ENCODE measurements at places on chromosomes 1 and 21. TPM values are rescaled to one million over a fixed set of nuclear protein-coding genes. Genes with fewer than 3 reads are reported as not detected.

GRCh38 chr1:3914911-3915310, 14.8 kb upstream of the C1orf174 start:
- H3K27me3 ChIP-seq: no peaks in the 10 kb centered on the region
- no peak overlapping the region for H3K4me3 ChIP-seq
- no peaks in the 10 kb centered on the region for H3K36me3 ChIP-seq
- no peak overlapping the region for H3K27ac ChIP-seq

DNA sequence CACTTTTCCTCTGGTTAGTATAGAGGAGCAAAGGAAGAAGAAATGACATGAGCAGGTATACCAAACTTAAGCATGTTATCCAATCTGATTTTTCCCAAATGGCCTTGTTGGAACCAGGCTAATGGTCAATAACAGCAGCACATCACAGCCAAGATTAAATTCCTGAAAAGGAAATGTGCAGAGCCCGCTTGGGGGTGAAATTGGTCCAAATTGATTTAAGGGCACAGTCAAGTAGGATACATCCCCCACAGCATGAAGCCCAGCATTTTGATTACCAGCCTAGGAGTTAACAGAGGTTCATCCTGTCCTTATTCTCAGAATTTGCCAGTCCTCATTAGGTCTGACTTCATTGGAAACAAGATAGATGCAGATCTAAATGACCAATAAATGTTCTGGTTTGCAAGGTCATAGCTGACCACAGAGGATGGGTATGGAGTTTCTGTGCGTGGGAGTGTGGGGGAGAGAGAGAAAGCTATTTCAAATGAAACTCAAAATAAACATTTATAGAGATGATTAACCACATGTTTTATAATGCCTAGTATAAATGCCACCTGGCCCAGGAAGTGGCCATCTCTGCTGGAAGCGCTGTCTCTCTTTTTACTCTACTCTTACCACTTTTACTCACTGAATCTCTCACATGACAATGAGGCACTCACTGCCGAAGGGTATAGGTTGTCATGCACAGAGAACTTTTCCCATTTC, 38.7 kb downstream of the RGS5 start:
- H3K4me1 ChIP-seq: peaks cover 4% of the 10 kb centered on the region
- no peaks in the 10 kb centered on the region for H3K27me3 ChIP-seq
- no peak overlapping the region for H3K27ac ChIP-seq
- H3K4me3 ChIP-seq: no peak overlapping the region

DNA sequence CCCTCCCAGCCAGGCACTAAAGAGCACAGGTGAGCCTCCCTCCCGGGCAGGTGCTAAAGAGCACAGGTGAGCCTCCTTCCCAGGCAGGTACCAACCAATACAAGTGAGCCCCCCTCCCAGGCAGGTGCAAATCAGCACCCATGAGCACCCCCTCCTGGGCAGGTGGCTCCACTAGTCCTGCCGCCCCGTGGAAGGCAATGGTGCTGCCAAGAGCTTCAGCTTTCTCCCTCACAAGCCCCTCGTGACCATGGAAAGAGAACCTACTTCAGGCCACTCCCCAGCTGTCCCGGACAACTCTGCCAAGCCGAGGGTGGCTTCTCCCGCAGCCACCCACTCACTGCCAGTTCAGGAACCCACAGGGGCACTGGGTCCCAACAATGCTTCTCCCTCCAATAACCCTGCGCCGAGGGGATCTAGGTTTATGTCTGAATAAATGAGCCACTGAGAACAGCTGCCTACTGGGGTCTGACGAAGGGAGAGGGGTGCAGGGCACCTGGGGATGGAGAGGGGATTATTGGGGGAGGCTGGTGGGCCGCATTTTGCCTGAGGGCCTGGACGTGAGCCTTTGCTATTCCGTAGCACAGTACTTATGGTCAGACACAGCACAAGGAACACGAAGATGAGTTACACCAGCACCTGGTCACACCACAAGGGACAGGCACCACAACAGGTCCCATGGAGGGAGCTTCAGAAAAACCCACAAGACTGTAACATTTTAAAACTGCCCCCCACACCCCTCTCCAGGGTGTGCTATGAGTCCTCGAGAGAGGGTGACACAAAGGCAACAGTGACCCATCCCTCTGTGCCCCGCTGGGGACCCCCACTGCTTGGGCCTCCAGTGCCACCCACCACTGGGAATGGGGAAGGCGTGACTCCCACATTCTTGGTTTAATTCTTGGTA, 46.3 kb downstream of the PRDM15 start:
- no peaks in the 10 kb centered on the region for H3K36me3 ChIP-seq
- H3K27ac ChIP-seq: no peak overlapping the region
- H3K27me3 ChIP-seq: no peaks in the 10 kb centered on the region
- H3K4me3 ChIP-seq: no peak overlapping the region

GRCh38 chr1:17097147-17097546, 22.1 kb downstream of the PADI2 start:
- H3K27me3 ChIP-seq: no peaks in the 10 kb centered on the region
- H3K36me3 ChIP-seq: peaks cover 20% of the 10 kb centered on the region
- no peak overlapping the region for H3K4me3 ChIP-seq
- H3K27ac ChIP-seq: peak overlapping the region; percentile 96
- DNase-seq: no peak

DNA sequence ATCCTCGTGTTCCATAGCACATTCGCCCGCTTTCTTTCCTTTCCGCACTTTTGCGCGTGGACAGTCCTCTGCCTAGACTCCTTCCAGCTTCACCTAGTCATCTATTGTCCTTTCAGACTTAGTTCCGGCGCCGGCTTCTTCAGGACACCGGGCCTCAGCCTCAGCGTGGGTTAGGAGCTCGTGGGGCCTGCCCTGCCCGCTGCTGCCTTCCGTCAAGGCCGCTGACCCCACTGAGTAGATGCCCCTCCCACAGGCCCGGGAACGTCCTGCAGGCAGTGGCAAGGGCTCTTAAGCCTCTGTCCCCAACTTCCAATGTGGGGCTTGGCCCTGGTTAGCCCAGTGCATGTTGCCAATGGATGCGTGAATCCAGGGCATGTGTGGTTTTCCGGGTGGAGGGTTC, 11.4 kb downstream of the DMRTB1 start:
- H3K4me1 ChIP-seq: no peaks in the 10 kb centered on the region
- H3K27me3 ChIP-seq: no peaks in the 10 kb centered on the region
- no peak overlapping the region for H3K4me3 ChIP-seq
- no peak for DNase-seq

DNA sequence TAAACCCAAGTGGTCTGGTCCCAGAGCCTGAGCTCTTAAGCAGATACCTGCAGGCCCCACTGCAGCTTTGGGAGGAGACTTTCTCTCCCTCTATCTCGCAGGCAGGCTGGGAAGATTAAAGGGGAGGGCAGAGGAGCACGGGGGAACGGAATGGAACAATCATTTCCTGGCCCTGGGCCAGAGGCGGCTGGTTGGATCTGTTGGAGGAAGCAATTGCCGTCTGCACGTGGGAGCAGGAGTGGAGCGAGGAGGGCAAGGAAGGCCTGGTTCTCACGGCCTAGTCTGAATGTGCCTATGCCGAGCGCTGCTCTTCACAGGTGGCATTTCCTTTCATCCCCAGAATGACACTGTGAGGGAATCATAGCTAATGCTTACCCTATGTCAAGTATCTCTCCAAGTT, 23.7 kb downstream of the NKAIN1 start:
- H3K4me3 ChIP-seq: no peak overlapping the region
- no peaks in the 10 kb centered on the region for H3K27me3 ChIP-seq
- H3K27ac ChIP-seq: no peak overlapping the region
- no peak for DNase-seq

GRCh38 chr21:41160036-41160435, 7.9 kb upstream of the BACE2 start:
- H3K27me3 ChIP-seq: no peaks in the 10 kb centered on the region
- no peak for DNase-seq
- H3K27ac ChIP-seq: no peak overlapping the region
- no peak overlapping the region for H3K4me3 ChIP-seq

- H3K4me1 ChIP-seq: no peaks in the 10 kb centered on the region
- peaks cover 16% of the 10 kb centered on the region for H3K27me3 ChIP-seq
- H3K27ac ChIP-seq: no peak within 1 kb of the TSS
- no peak within 1 kb of the TSS for H3K4me3 ChIP-seq
These were observed at the start of gene C1orf167 for GRCh38 chr1:11761988-11762406. TSS of gene C1orf167 (plus strand) at chr1:11762193. CDS start at chr1:11764401, 2,208 bp downstream.

DNA sequence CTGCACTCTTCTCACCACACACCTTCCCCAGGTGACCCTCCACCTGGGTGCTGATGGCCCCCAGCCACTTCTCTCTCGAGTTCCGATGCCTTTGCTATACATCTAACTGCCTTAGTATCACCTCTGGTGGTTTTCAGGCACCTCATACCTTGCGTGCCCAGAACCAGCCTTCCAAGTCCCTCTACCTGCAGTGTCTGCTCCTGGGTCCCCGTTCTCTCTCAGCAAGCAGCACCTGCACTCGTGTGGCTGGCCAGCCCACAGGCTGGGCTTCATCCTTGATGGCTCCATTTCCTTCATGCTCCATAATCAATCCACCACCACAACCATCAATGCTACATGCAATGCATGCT, 49.2 kb upstream of the EDN2 start:
- no peaks in the 10 kb centered on the region for H3K27me3 ChIP-seq
- peak; percentile 6 for DNase-seq
- H3K4me1 ChIP-seq: peaks cover 28% of the 10 kb centered on the region
- no peak overlapping the region for H3K27ac ChIP-seq
- no peak overlapping the region for H3K4me3 ChIP-seq

- H3K36me3 ChIP-seq: peaks cover 5% of the 10 kb centered on the region
- no peak overlapping the region for H3K4me3 ChIP-seq
- no peak for DNase-seq
- H3K27me3 ChIP-seq: no peaks in the 10 kb centered on the region
These were observed 21.4 kb downstream of the WNT9A start for GRCh38 chr1:227926216-227926791.

DNA sequence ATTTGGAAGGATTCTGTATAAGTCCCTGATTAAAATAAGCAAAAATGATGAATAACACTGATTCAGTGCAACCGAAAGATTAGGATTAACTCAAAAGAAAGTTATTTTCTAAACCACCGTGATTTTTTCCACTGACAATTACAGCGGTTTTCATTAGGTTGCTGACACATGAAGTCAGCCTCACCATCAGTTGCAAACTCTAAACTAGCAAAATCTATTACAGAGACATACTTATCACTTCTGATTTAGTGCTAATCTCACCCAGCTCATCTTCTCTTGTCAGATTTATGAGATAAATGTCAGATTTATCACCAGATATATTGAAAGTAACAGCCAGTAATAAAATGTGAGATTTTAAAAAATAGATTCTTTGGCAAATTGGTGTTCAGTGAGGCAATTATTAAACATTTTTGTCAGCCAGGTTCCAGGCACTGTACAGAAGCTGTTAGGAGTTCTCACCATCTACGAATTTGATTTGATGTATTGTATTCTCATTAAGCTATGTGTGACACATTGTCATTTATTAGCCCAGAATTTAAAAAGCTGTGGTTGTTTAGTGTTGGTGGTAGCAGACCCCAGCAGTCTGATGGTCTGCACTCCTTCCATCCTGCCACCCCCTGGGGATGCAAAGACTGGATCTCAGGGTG, 37.3 kb upstream of the LGALS8 start:
- H3K36me3 ChIP-seq: no peaks in the 10 kb centered on the region
- DNase-seq: no peak
- H3K4me3 ChIP-seq: no peak overlapping the region
- H3K4me1 ChIP-seq: no peaks in the 10 kb centered on the region

- peaks cover 9% of the 10 kb centered on the region for H3K36me3 ChIP-seq
- no peak for DNase-seq
- no peak overlapping the region for H3K27ac ChIP-seq
- H3K4me1 ChIP-seq: no peaks in the 10 kb centered on the region
- no peaks in the 10 kb centered on the region for H3K27me3 ChIP-seq
- no peak overlapping the region for H3K4me3 ChIP-seq
These were observed 13.3 kb downstream of the ZBTB8OS start for GRCh38 chr1:32636914-32637645.

- H3K4me3 ChIP-seq: no peak overlapping the region
- H3K4me1 ChIP-seq: no peaks in the 10 kb centered on the region
- no peak overlapping the region for H3K27ac ChIP-seq
- H3K36me3 ChIP-seq: no peaks in the 10 kb centered on the region
These were observed 63.0 kb upstream of the RGS1 start for GRCh38 chr1:192512426-192513162.

- no peak overlapping the region for H3K4me3 ChIP-seq
- no peaks in the 10 kb centered on the region for H3K4me1 ChIP-seq
- no peak overlapping the region for H3K27ac ChIP-seq
- no peak for DNase-seq
- H3K27me3 ChIP-seq: no peaks in the 10 kb centered on the region
- no peaks in the 10 kb centered on the region for H3K36me3 ChIP-seq
These were observed 47.6 kb downstream of the TNFSF18 start for GRCh38 chr1:173002891-173003838.

GRCh38 chr1:19345391-19345790, 33.3 kb downstream of the SLC66A1 start:
- H3K27ac ChIP-seq: no peak overlapping the region
- H3K4me3 ChIP-seq: no peak overlapping the region
- no peak for DNase-seq
- H3K27me3 ChIP-seq: no peaks in the 10 kb centered on the region
- no peaks in the 10 kb centered on the region for H3K4me1 ChIP-seq

DNA sequence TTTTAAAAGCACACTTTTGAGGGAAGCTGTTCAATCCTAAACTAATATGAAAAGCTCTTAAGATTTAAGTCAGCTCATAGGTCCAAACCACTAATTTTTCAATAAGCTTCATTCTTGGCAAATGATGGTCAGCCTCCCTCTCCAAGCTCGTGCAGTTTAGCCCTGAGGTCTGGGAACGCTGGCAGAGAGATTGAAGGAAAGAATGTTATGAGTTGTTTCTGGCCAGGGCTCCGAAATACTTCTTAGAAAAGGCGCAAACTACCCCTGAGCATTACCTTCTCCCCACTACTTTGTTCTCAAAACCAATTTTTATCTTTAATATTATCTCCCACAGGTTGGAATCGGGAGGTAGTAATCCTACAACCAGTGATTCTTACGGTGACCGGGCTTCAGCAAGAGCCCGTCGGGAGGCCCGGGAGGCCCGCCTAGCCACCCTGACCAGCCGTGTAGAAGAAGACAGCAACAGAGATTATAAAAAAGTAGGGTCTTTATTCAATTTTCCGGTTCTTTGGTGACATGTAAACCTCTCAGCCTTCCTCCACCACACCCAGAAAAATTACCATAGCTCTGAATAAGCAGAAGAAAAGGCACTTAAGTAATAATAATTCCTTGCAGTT, 147.7 kb downstream of the SYT2 start:
- peaks cover 30% of the 10 kb centered on the region for H3K4me1 ChIP-seq
- DNase-seq: no peak
- H3K27ac ChIP-seq: no peak overlapping the region
- H3K4me3 ChIP-seq: no peak overlapping the region
- H3K36me3 ChIP-seq: no peaks in the 10 kb centered on the region

DNA sequence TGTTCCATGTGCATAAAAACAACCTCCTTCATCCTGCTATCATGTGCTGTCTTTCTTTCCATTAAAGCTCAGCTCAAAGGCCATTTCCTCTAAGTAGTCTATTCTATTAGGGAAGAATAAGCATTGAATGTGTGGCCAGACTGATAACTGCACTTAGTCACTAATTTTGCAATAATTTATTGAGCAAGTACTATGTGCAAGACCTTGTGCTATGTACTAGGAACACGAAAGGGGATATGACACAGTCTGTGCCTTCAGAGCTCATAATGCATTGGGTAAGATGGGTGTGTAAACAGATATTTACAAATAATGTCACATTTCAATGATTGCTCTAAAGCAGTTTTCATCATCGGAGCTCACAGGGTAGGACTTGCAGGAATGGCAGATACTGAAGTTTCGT, 54.2 kb downstream of the NMNAT2 start:
- H3K27me3 ChIP-seq: no peaks in the 10 kb centered on the region
- H3K36me3 ChIP-seq: no peaks in the 10 kb centered on the region
- H3K27ac ChIP-seq: no peak overlapping the region
- no peaks in the 10 kb centered on the region for H3K4me1 ChIP-seq

LEMD1 gene
- not detected for total RNA-seq

SELP gene
- 1.3 TPM for total RNA-seq

CFAP45 gene
- total RNA-seq: not detected

All from gastrocnemius medialis (tissue), 4 donors.